ENCODE measurements at places on chromosomes 16 and 17. TPM values are rescaled to one million over a fixed set of nuclear protein-coding genes. Genes with fewer than 3 reads are reported as not detected.

HSD17B2 gene
- 1.3 TPM for total RNA-seq

RAP1GAP2 gene
- total RNA-seq, result 41.2 TPM

PRR35 gene
- total RNA-seq, result not detected

ASPA gene
- total RNA-seq, result 0.59 TPM

TBC1D3E gene
- total RNA-seq, result not detected

G6PC1 gene
- total RNA-seq, result not detected

MT1F gene
- total RNA-seq, result 8.6 TPM

TNFRSF12A gene
- 391 TPM for total RNA-seq

KRT40 gene
- not detected for total RNA-seq

LITAF gene
- 128 TPM for total RNA-seq

TEX14 gene
- under 0.01 TPM for total RNA-seq

SERPINF2 gene
- total RNA-seq, result 7.3 TPM

SLC25A39 gene
- 194 TPM for total RNA-seq

ACSM5 gene
- not detected for total RNA-seq

HS3ST3A1 gene
- 1.0 TPM for total RNA-seq

HAP1 gene
- 5.5 TPM for total RNA-seq

MPV17L gene
- 7.8 TPM for total RNA-seq

FUS gene
- 19.5 TPM for total RNA-seq

KCNJ16 gene
- total RNA-seq, result 1.5 TPM

ABCC11 gene
- total RNA-seq, result 0.50 TPM

SLC5A2 gene
- not detected for total RNA-seq

RSPRY1 gene
- total RNA-seq, result 47.2 TPM

HP gene
- not detected for total RNA-seq

TELO2 gene
- 12.7 TPM for total RNA-seq

KRTAP4-9 gene
- total RNA-seq, result not detected

ALOXE3 gene
- total RNA-seq, result 27.6 TPM

WFIKKN1 gene
- 0.17 TPM for total RNA-seq

SLC12A3 gene
- not detected for total RNA-seq

ALOX12 gene
- not detected for total RNA-seq

DLX4 gene
- total RNA-seq, result 0.49 TPM

VAMP2 gene
- total RNA-seq, result 9.2 TPM

SLC9A5 gene
- 0.67 TPM for total RNA-seq

MXRA7 gene
- 147 TPM for total RNA-seq

FBXL16 gene
- total RNA-seq, result 1.7 TPM

RPL13 gene
- 2,450 TPM for total RNA-seq

ZG16B gene
- total RNA-seq, result 2.7 TPM

HNF1B gene
- total RNA-seq, result not detected

FCSK gene
- 12.7 TPM for total RNA-seq

PIGQ gene
- 45.5 TPM for total RNA-seq

NACA2 gene
- not detected for total RNA-seq

SKAP1 gene
- not detected for total RNA-seq

CRK gene
- 65.7 TPM for total RNA-seq

CCR7 gene
- total RNA-seq, result 0.17 TPM

LLGL2 gene
- total RNA-seq, result 23.0 TPM

SMTNL2 gene
- not detected for total RNA-seq

HOXB13 gene
- total RNA-seq, result not detected

Measured in mammary epithelial cell (primary cell).